ENCODE measurements at places on chromosomes 1 and 21.

- no peak for DNase-seq
Observed at GRCh38 chr1:14141656-14142055, 441.7 kb downstream of the PRDM2 start.

- DNase-seq = no peak
Observed at GRCh38 chr21:33780631-33781030, 135.0 kb downstream of the ATP5PO start.

GRCh38 chr1:26790551-26790953, 2.8 kb downstream of the PIGV start:
- DNase-seq = no peak

DNA sequence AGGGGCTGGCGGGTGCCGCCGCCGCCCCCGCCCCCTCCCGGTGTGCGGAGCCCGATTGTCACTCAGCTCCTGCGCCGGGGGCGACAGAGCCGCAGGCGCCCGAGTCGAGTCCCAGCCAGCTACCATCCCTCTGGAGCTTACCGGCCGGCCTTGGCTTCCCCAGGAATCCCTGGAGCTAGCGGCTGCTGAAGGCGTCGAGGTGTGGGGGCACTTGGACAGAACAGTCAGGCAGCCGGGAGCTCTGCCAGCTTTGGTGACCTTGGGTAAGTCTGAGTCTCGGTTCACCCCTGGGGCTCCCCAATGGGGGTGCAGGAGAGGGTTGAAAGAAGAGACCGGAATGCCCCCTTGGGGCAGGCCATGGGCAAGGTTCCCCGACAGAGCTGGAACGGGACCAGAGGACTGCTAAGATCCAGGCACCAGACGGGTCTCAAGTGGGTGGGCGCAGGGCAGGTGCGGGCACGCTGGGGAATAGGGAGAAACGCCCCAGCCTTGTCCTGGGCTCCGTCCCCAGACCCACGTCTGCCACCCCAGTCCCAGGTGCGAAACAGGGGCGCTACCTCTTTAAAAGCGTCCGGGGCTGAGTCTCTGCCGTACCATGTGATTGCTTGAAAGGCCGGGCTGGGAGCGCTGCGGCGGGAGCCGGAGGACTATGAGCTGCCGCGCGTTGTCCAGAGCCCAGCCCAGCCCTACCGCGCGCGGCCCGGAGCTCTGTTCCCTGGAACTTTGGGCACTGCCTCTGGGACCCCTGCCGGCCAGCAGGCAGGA, at the start of gene ADORA1:
TSS of gene ADORA1 (plus strand) at position 61 of the 765 bp plus-strand sequence. CDS start 1,116 bp downstream, outside the sequence.
- peak; percentile 88 for DNase-seq

DNA sequence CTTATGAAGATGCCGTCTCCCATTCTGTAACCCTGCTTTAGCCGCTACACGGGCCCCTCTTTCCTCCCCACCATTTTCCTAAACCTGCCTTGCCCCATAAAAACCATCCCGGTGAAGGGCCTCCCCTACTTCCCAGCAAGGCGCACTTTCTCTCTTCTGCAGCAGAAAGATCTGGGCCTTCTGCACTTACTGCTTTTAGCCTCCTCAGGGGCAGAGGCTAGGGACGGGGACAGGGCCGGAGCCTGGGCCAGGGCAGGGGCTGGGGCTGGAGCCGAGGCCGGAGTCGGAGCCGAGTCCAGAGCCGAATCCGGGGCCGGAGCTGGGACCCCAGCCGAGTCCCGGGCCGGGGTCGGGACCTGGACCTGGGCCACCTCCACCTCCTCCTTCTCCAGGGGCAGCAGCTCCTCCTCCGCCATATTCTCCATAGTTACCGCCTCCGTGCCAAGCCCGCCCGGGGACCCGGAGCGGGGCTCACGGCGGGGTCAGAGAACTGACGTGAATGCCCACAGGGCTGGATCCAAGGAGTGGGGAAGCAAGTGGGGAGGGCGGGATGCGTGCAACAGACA, 382 bp downstream of the TRMT1L start:
- no peak for DNase-seq
